ENCODE measurements at places on chromosomes 2 and 18.

DNA sequence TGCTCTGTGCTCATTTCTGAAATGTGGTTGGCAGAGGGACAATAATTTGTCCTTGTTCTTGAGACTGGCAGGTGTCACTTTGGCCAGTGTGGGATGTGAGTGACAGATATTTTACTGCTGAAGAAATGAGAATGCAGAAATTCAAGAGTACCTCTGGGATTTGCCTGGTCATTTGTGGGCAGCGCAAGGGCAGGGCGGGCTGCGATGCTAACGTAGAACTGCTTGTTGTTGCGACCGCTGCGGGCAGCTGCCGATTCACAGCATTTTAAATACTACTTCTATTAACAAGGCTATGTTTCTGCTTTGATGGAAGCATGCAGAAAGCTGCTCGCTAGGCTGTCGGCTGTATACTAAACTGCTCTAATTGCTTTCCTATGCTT is 268.6 kb downstream of the FIGN start:
- no peak for DNase-seq

GRCh38 chr18:159037-159652 is 788 bp downstream of the USP14 start:
- no peak for DNase-seq

DNA sequence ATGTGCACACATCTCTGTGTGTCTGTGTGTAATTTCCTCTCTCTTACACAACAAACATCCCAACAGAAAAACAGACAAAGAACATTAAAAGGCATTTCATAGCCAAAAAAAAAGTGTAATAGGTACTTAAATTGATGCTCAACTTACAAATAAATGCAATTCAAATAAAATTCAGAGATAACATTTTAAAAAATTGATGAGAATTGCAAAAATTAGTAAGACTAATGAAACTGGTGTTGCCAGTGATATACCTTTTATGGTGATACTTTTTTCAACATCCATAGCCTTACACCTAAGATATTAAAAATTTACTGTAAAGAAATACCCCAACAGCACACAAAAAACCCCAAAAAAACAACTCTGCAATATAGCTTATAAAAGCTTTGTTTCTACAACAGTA is 76.0 kb downstream of the SS18 start:
- no peak for DNase-seq

GRCh38 chr18:80132180-80132812 is 23.2 kb downstream of the ADNP2 start:
- DNase-seq, result no peak

GRCh38 chr2:80326214-80326613 is 21.7 kb upstream of the LRRTM1 start:
- DNase-seq, result no peak

DNA sequence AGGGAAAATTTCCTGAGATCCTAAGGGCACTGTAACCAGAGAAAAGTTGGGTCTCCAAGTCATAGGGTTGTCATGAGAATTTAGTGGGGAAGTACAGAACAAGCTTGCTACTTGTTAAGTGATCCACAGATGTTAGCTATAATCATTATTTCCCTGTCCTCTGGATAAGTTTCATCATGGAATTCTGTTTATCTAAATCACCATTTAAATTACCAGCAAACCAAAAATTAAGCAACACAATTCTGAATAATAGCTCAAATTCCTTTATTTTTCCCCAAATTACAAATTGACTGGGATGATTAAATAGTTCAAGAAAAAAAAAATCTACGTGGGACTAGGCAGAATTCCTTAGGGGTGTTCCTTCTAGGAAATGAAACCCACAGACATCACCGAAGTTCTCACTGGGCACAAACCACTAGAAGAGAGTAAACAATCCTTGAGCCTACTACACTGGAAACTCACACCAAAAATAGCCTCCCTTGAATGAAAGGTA is 159.5 kb downstream of the COL6A3 start:
- no peak for DNase-seq

GRCh38 chr2:172877826-172878225 is 142.2 kb downstream of the RAPGEF4 start:
- DNase-seq, result no peak

DNA sequence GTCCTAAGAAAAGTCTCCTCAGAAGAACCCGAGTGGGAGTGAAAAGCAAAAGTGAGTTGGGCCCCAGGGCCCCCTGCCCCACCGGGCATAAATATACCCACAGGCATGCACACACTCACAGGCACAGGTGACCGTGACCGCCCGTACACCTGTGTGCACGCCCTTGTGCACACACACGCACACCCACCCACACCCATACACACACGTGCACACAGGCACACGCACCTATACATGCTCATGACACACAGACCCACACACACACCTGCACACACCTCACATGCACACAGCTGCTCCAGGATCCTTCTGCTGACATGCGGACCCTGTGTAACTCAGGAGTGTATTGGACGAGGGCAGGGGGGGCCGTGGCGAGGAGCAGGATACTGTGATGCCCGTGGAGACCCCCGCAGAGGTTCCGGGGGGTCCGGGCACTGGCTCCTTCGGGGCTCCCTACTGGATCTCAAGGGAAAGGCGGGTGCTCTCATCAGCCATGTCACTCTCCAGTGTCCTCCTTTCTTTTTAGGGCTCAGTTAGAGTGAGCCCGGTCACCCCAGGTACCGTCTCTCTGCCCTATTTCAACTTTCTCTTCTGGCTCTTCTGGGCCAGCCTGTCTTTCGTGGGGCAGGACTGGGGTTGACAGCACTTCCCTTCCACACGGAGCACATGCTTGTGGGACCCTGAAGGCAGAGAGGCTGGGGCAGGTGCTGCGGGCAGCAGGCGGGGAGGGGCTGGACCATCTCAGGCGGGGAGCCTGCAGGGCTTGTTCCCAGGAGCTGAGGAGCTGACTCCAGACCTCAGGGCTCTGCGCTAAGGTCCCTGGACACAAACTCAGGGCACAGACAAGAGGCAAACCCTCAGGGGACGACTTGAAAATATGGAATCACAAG is 48.5 kb downstream of the TPO start:
- DNase-seq, result no peak

GRCh38 chr2:236986524-236987330 is 99.0 kb upstream of the COPS8 start:
- DNase-seq, result no peak

GRCh38 chr2:17538022-17538843 is 2.3 kb upstream of the VSNL1 start:
- DNase-seq, result no peak

GRCh38 chr2:85682378-85682777 is 11.8 kb upstream of the GNLY start:
- no peak for DNase-seq

DNA sequence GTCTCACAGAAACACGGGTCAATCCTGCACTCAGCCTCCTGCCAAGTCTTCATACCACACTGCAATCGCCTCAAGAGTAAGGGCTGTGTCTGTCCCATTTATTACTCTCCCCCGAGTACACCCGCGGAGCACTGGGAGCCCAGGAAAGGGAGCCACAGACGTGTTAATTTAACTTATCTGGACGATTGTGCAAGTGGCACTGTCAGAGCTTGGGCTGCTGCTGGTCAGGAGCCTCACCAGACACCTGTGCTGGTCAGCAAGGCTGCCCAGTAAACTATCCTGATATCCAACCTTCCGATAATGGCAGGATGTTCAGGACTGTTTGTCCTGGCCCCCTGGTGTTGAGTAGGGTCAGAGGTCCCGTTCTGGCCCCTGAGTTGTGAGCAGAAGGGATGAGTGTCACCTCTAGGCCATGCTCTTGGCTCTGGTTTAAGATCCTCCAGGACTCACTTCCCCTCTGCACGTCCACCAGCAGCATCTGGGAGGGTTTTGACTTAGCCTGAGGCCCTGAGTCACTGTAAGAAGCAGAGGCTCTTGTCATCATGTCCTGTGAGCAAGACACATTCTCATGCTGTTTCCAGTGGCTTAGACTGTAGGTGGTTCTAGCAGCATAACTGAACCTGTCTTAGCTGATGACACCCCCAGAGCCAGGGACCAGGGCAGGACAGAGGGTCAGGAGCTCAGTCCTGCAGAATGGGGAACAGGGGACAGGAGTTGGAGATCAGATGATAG is 82.5 kb upstream of the ARL4C start:
- DNase-seq, result no peak

DNA sequence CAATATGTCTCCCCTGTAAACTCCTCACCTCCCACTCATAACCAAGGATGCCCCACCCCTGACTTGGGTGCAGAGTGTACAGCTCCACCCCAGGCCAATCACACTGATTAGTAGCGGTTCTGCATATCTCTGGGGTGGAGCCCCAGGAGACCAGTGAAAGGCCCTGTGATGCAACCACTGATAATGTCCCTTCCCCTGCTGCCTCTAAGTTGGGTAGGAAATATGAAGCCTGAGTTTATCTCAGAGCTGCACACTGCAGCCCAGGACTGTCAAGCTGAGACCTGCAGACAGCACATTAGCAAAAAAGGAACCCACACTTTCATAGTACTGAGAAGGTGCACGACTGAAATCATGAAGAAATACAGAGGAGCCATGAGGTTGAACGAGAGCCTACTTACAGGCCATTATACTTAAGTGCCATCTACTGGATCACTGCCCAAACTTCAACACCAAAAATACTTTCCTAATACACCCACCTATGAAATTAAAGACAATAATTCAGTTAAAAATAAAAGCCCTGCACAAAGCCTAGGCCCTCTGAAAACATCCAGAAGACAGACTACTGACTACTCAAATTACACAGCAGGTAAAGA is 455.4 kb upstream of the LRRTM4 start:
- DNase-seq, result no peak

DNA sequence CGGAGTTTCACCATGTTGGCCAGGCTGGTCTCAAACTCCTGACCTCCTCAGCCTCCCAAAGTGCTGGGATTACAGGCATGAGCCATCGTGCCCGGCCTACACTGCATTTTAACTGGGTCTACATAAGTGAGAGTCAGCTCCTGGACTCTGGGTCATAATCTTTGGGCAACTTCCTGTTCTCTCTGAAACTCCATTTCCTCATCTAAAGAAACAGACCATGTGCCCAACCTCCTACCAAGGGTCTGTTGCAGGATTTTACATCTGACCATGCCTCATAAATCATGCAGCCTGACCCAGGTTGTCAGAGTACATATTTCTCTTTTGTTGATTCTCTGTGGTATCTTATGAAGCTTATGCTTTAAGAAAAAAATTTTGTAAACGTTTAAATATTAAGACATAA is 280.4 kb downstream of the ALPK2 start:
- no peak for DNase-seq

DNA sequence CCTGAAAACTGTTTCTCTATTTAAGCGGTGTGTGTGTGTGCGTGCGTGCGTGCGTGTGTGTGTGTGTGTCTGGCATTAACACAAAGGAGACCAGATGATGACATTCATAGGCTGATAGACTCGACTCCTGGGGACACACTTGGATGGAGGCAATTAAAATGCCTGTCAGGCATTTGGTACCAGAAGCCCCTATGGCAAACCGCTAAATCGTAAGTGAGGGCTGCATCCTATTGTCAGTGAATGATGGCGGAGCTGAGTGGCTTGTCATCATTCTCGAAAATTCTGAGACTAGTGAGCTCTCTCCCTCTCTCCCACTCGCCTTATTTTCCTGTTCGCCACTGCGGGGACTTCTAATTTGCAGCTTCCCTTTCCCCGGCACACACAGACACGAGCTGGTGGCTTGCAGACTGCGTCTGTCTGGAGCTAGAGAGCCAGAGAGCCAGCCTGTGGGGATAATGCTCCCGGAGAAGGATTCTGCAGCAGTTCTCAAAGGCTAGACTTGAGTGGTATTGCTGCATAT is 155.4 kb downstream of the MAP2 start:
- DNase-seq, result no peak

DNA sequence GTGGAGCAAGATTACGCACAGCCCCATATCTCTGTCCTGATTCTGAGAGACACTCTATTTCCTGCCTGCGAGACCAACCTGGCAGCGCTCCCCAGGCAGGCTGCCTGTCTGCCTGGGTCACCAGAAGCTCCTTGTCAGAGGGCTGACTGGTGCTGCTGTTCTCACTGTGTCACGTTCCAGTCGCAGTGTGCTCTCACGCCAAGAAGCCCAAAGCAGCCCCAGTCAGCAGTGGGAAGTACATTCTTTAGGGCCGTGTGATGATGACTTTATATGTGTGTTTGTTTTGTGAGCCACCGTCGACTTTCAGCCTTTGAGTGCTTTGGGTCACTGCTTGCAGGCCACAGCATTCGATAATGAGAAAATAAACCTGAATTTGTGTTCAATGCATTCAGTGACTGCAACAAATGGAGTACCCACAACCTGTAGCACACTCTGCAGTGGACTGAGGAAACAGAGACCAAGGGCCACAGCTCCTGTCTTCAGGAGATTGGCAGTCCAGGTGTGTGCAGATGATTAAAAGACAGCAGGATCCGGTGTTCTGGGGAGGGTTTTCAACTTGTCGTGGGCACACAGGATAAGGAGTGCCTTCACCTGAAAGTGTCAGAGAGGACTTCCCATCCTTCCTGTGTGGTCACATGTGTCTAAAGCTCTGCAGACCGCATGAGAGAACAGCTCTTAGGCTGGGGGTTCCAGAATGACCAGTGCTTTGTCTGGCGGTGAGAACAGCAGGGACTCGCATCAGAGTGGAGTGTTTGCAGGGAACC is 4.8 kb downstream of the TNFRSF11A start:
- DNase-seq, result peak; percentile 72

GRCh38 chr2:60830991-60831390 is 50.4 kb upstream of the REL start:
- no peak for DNase-seq

GRCh38 chr18:11688972-11689668 is at the start of gene GNAL:
Gene GNAL, plus strand, starts transcription at chr18:11689264. Its CDS starts 300 bp downstream, at chr18:11689564.
- peak; percentile 69 for DNase-seq

- peak; percentile 85 for DNase-seq
These were observed 78.3 kb downstream of the HDAC4 start for GRCh38 chr2:239322416-239323086.

DNA sequence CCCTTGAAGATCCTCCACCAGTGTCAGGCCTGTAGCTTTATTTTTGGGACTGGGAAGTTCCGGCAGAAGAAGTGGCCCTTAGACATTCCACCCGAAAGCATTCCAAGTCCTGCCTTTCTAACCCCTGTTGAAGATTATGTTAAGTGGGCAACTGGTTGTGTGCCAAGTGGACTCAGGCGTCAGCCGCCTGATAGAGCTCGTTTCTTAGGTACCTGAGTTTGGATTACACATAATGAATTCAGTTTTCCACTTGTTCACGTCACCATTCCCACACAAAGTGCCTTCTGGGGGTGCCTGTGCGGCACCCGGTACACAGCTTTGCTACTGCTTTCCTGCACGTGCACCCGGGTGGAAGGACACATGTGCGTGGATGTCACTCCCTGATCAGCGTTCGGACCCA is 156.5 kb downstream of the PTGR3 start:
- DNase-seq, result no peak

GRCh38 chr2:224286923-224287322 is 115.0 kb downstream of the FAM124B start:
- DNase-seq, result no peak

DNA sequence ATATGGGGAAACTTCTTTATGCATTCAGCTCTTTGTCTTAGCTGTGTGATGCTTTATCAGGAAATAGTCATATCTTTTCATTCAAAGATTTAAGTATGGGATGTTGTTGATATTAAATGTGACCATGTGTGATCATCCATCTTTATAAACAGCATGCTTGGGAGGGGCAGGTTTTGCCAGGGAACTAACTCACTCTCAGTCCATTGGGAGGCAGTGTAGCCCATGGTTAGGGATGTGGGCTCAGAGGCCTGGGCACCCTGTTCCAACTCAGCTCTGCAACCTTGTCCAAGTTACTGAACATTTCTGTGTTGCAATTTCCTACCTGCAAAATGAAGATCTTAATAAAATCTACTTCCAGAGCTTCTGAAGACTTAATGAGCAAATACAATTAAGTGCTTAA is 92.0 kb upstream of the BCL2L11 start:
- DNase-seq, result no peak
